ENCODE measurements at places on chromosomes 3 and 15. TPM values are rescaled to one million over a fixed set of nuclear protein-coding genes. Genes with fewer than 3 reads are reported as not detected.

LRRN1 gene
- total RNA-seq, result not detected

ST8SIA2 gene
- not detected for total RNA-seq

SLC7A14 gene
- 4.9 TPM for total RNA-seq

CEMIP gene
- 3.9 TPM for total RNA-seq

SLC22A14 gene
- total RNA-seq, result 0.59 TPM

TMEM44 gene
- 17.2 TPM for total RNA-seq

P2RY12 gene
- total RNA-seq, result not detected

C2CD4A gene
- total RNA-seq, result not detected

C3orf85 gene
- total RNA-seq, result not detected

ADAMTSL3 gene
- total RNA-seq, result under 0.01 TPM

All from smooth muscle cell of the umbilical artery (primary cell).